ENCODE measurements at places on chromosomes 6 and 20.

GRCh38 chr6:41722969-41723529 is 12.4 kb downstream of the TFEB start:
- DNase-seq: no peak

GRCh38 chr6:38774929-38775707 is 60.0 kb downstream of the DNAH8 start:
- no peak for DNase-seq

GRCh38 chr20:11686820-11687543 is 230.7 kb upstream of the BTBD3 start:
- DNase-seq: no peak

DNA sequence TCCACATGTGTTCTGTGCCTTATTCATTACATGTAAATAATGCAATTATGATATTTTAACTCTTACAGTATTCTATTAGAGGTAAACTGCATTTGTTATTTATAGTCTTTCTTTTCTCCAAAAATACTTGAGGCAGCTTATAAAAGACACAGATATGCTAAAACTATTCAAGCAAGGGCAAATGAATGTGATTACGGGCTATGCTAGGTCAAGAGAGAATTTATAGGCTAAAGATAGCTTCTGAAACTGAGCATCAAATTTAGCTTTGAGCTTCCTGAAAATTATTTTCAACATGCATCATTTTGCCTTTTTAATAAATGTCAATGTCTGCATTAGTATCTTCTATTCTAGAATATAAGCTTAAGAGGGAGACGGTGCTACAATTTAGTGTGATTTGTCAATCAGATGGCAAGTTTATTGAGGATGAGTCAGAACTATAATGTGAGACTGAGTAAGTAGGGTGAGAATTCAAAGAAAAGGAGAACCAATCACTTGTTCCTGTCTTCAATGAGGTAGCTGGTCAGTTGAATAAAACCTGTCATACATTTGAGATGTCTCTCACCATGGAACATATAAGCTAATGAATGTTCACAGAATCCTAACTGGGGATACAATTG is 669.4 kb upstream of the CITED2 start:
- no peak for DNase-seq

GRCh38 chr20:56630506-56631317 is 1.6 kb downstream of the TFAP2C start:
- DNase-seq: no peak

DNA sequence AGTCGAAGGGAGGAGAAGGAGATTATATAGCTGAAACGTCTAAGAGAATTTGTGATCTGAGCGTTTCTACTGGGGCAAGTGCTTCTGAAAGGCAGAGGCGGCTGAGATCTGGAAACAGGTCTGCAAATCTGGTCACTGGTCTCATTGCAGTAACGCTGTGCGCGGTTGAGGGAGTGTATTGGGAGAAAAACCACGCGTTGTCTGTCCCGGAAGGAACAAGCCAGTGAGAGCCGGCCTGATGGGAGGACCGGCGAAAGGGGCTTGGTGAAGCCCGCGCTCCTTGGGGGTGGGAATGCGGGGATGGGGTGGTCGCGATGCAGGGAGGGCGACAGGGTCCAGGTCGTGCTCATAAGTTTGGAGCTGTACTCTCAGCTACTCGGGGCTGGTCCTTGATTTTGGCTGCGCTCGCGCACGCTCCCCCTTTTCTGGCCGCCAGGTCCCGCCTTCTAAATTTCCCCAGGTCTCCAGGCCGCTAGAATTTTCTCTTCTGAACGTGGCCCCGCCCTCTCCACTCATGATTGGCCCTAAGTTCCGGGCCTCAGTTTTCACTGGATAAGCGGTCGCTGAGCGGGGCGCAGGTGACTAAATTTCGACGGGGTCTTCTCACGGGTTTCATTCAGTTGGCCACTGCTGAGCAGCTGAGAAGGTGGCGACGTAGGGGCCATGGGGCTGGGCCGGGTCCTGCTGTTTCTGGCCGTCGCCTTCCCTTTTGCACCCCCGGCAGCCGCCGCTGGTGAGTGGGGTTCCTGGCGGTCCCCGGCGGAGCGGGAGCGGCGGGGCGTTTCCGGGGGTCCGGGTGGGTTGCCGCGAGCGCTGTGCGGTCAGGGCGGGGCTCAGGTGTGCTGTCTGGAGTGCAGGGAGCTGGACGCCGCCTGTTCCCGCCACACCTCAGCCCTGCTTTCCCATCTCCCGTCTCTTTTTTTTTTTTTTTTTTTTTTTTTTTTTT is at the start of gene MICB:
Gene MICB, plus strand, starts transcription at position 615 of the 946 bp plus-strand sequence. Its CDS starts 49 bp downstream, at position 664.
- DNase-seq: peak; percentile 83

DNA sequence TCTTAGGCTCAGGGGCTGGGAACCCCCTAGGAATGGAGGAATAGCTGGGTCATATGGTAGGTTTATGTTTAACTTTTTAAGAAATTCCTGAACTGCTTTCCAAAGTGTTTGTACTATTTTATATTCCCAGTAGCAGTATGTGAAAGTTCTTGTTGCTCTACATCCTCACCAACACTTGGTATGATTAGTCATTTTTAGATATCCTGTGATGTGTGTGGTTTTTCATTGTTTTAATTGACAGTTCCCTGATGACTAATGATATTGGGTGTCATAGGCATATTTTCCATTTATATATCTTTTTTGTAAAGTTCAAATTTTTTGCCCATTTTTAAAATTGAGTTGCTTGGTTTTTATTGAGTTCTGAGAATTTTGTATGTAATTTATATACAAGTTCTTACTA is 72.3 kb downstream of the SLC16A10 start:
- DNase-seq: no peak

- DNase-seq: no peak
Observed at GRCh38 chr6:118042855-118043254, 135.8 kb downstream of the SLC35F1 start.

DNA sequence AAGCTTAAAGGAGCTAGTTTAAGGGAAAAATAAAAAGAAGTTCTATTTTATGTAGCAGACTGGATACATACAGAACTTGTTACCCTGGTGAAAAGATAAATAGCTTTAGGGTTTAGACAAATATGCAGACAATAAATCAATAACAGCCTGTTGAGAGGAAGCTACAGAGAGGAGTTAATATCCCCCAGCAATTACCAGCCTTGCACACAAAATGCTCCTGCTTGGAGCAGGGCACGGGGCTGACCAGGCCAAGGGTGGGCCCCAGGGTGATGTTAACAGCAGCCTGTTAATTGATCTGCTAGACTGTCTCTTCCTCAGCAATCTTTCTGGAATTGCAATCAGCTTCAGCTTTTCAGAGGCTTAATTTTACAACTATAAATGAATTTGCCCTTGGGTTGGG is 125.1 kb upstream of the SOX4 start:
- DNase-seq: no peak

- DNase-seq: peak; percentile 67
Observed at GRCh38 chr6:148559848-148560433, 186.9 kb upstream of the UST start.

- DNase-seq: no peak
Observed at GRCh38 chr20:32632461-32633354, 41.0 kb downstream of the C20orf203 start.

- DNase-seq: no peak
Observed at GRCh38 chr6:56088641-56089040, 158.7 kb downstream of the COL21A1 start.

DNA sequence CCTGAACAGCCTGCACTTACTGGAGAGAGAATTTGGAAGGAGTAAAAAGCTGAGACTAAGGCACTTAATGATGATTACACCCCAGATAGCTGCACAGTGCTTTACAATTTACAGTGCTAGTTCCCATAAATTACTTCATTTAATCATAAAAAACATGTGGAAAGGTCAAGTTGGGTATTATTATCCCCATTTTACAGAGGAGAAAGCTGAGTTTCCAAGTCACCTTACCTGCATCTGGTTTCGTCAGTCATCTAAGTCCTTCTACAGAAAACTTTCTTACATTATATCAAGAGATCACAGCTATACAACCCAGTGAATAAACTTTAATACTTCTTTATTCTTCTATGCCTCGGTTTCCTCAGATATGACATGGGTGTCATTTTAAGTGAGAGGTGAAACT is 3.3 kb downstream of the PTPRK start:
- no peak for DNase-seq

DNA sequence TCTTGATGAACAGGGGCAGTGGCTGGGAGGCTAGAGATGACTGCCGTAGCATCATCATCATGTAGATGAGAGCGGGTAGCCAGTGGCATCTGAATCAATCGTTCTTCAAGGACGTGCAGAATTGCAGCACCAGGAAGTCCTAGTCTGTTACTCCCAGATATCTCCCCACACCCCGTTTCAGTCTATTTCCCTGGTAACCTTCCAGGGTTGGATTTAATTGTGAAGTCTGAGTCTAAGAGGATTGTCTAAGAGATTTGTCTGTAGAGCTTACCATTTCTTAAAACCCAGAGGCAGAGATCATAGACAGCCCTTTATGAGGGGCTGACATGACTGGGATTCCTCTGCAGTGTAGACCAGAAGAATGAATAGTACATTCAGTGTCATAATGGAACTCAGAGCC is 16.6 kb upstream of the CD83 start:
- no peak for DNase-seq

All from CD4-positive, alpha-beta T cell treated with Interleukin-1 beta for 1 hour (primary cell).